ENCODE measurements at places on chromosomes 7 and 10.
A peak's percentile ranks its signal among the peaks of the same experiment; 100 is the strongest.

DNA sequence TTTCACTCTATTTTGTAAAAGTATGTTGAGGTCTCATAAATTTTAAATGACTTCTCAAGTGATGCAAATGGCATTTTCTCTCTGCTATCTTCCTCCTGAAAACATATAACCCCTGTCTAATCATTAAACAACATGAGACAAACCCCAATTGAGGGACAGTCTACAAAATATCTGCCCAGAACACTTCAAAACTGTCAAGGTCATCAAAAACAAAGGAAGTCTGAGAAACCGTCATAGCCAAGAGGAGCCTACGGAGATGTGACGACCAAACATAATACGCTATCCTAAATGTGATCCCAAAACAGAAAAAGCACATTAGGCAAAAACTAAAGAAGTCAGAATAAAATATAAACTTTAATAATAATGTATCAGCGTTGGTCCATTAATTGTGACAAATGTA, 282.3 kb upstream of the SEMA3C start:
- no peak for DNase-seq

GRCh38 chr7:25619963-25620799, 391.9 kb upstream of the NPVF start:
- DNase-seq: peak; percentile 23

GRCh38 chr10:24969841-24970281, 17.5 kb upstream of the PRTFDC1 start:
- DNase-seq: no peak

DNA sequence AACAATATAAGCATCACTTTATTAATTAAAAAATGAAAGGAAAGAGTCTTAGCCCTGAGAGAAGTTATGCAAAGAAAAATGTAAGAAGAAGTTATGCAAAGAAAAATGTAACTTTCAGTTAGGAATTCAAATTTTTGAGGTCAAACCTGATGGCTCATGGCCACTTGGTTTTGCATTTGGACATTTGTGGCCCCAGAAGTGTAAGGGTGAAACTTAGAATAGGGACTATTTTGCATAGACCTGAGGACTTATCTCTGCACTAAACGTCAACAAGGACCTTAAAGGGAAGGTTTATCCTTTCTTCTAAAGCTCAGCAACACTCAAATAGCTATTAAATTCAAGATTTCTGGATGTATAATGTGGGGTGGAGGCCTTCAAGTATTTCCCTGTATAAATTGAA, 724.5 kb upstream of the POT1 start:
- no peak for DNase-seq

GRCh38 chr10:84179059-84179710, 5.6 kb downstream of the GPR15LG start:
- DNase-seq: no peak

- no peak for DNase-seq
Observed at GRCh38 chr7:73890555-73891147, 29.7 kb downstream of the TMEM270 start.

DNA sequence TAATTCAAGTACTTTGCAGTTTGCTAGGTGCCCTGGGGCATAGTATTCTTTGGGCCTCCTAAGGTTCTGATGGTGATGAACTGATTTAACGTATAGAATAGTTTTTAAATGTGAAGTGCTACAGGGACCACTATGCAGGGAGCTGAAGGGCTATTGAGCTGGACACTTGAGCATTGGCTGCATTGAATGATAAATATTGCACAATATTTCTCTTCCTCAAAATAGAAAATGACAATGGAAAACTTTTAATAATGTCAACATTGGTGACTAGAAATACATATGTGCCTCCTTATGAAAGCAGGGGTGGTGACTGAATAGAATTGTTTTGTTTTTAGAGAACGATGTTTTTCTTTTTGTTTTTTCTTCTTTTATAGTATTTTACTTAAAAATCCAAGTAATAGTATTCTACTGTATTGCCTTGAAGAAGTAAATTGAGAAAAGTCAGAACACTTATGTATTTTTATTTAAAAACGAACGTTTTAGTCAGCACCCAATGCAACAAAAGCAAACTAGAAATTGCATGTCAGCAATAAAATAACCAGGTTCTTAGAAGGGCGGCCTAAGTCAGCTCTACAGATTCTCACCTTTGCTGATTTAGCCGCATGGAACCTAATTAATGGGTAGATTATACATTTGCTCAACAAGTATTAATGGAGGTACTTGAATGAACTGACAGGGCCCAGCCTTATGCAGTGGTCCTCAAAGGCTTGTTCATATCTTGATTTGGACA, 244.0 kb upstream of the KLF6 start:
- DNase-seq: no peak

DNA sequence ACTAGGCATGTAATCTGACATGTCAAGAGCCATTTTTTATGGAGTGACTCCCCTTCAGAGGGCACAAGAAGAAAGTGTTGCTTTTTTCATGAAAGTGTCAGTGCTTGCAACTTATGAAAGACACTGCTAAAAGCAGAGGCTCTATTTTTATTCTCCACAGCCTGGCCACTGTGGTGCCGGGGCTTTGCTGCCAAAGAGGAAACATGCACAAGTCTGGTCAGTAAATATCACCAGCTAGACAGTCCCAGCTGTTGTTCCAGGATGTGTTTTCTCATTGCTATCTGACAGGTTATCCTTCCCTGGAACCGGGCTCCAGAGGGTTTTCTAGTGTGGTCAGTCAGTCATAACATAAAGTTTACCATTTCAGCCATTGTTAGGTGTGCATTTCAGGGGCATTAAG, 180.7 kb upstream of the PITRM1 start:
- DNase-seq: no peak

GRCh38 chr10:17510242-17510908, 56.0 kb upstream of the ST8SIA6 start:
- peak; percentile 74 for DNase-seq

DNA sequence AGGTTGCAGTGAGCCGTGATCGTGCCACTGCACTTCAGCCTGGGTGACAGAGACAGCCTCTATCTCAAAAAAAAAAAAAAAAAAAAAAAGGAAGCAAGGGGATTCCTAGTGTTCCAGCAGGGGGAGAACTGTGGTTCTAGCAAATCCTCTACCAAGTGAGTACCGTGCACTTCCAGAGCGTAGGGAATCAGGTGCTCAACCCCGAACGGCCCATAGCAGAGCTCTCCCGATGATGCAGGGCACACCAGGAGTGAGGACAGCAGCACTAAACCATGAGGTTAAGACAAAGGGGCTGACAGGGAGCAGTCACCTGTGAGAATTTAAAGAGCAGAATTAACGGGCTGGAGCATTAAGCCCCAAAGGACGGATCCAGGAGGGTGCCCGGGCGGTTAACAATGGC, 173.6 kb downstream of the PTPRN2 start:
- DNase-seq: no peak

- DNase-seq: no peak
Observed at GRCh38 chr7:143487566-143487965, 9.9 kb downstream of the TAS2R41 start.

DNA sequence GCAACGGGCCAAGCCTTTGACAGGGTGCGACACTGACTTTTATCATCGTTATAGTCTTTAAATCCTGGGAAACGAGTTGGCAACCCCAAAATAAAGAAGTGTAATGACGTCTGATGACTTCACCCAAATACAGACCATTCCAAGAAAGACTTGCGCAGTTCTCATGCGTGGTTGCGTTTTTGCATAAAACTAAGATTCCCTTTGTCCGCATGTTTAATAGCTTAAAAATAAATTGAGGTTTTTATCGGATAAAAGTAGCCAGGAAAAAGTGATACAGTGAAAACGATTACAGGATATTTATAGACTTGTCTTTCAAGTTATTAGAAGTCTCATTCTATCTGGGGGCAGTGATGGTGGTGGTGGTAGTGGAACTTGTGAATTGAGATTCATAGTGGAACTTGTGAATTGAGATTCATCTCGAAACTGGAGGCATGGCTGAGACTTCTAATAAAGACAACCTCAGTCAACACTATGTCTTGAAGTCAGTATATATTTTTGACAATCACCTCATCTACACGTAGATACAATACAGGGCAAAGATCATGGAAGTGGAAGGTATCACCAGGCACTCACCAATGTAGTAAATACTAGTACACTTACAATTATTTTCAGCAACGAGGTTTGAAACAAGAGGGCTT, 1.2 kb upstream of the NAMPT start:
- DNase-seq: no peak

- DNase-seq: no peak
Observed at GRCh38 chr7:128941323-128941890, 3.7 kb downstream of the IRF5 start.

DNA sequence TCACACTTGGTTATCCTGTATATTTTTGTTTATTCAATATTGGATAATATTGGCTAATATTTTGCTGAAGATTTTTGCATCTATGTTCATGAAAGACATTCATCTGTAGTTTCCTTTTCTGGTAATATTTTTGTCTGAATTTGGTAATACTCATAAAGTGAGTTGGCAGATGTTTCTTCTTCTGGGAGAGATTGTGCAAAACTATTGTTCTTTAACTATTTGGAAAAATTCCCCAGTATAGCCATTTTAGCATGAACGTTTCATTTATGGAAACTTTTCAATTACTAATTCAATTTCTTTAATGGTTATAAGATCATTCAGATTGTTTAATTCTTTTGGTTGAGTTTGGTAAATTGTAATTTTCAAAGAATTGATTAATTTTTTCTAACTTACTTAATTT, 560.8 kb upstream of the FZD8 start:
- no peak for DNase-seq

DNA sequence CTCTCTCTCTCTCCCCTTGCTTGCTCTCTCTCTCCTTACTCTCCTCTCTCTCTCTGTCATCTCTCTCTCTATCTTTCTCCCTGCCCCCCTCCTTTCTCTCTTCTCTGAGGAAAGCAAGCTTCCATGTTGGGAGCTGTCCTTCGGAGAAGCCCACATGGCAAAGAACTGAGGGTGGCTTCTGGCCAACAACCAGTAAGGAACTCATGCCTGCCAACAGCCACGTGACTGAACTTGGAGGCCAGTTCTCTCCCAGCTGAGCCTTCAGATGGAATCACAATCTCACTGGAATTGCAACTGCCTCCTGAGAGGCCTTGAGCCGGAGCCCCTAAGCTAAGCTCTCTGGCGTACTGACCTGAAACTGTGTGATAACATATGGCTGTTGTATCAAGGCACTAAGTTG, 12.0 kb upstream of the DHTKD1 start:
- no peak for DNase-seq

GRCh38 chr10:35495521-35496119, 109.5 kb upstream of the GJD4 start:
- DNase-seq: no peak

DNA sequence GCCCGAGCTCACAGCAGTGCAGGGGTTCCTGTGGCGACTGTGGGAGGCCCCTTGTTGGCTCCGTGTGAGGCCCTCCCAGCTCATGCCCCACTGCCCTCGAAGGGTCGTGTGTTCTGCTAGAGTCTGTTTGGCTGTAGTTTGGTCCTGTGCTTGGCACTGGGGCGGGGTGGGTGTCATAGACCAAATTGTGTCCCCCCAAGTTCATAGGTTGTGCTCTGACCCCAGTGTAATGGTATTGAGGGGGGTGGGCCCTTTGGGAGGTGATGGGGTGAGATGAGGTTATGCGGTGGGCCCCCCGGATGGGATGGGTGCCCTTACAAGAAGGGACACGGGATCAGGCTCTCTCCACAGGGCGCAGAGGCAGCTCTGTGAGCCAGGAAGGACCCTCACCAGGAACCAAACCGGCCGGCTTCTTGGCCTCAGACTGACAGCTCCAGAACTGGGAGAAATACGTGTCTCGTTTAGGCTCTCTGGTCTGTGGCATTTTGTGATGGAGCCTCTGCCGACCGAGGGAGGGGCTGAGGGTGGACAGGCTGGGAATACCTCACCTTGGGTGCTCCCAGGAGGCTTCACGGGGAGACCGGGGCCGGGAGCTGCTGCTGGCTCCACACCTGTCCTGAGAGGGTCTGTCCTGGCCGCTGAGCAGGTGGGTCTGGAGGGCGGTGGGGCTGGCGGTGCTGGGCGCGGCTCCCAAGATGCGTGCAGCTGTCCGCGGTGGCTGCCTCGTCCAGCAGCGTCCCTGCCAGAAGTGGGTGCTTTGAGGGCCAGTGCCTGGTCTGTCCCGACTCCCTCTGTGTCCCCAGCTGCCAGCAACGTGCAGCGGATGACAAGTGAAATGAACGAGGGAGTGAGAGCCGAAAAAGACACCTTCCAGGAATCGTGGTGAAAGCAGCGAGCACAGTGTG, 89.4 kb downstream of the INPP5A start:
- no peak for DNase-seq

GRCh38 chr10:48517911-48518811, 86.7 kb downstream of the ARHGAP22 start:
- no peak for DNase-seq

- no peak for DNase-seq
Observed at GRCh38 chr7:103660455-103661371, 214.7 kb upstream of the SLC26A5 start.
